ENCODE measurements at places on chromosomes 5 and 9.

GRCh38 chr5:136103118-136103517 is 29.5 kb upstream of the SMAD5 start:
- no peak for DNase-seq

GRCh38 chr9:31304576-31304975 is 1079.9 kb upstream of the ACO1 start:
- no peak for DNase-seq

GRCh38 chr9:132283863-132284262 is 70.9 kb downstream of the SETX start:
- no peak for DNase-seq

DNA sequence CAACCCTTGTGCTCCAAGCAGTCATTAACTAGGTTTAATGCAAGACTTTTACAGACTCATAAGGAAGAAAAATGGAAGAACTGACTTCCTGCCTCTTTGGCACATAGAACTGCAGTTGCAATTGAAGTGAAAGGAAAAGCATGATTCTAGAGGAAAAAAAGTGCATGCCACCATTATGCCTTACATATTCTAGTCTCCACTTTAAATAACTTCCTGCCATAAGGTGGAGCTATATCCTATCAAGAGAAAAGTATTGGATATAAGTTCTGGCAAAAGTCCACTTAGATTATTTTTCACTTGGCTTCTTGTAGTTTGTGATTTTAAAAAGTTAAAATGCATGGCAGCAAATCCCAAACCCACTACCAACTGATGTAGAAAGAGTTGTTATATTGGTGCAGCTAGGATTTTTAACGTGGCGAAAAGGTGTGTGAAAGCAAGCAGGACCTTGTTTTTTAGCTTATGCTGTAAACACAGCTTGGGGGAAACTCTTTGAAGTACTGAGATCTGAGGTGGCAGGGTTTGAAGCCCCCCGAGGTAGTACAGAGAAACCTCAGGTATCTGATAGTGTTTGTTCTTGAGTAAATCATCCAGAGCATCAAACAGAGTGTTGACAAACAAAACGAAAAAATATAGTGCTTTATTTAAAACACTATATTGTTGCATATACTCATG is 117.9 kb downstream of the ANXA1 start:
- DNase-seq = no peak

- no peak for DNase-seq
These were observed 772.7 kb downstream of the PRELID2 start for GRCh38 chr5:145062280-145063062.

GRCh38 chr9:133268335-133269056 is 6.5 kb downstream of the ABO start:
- DNase-seq = no peak

DNA sequence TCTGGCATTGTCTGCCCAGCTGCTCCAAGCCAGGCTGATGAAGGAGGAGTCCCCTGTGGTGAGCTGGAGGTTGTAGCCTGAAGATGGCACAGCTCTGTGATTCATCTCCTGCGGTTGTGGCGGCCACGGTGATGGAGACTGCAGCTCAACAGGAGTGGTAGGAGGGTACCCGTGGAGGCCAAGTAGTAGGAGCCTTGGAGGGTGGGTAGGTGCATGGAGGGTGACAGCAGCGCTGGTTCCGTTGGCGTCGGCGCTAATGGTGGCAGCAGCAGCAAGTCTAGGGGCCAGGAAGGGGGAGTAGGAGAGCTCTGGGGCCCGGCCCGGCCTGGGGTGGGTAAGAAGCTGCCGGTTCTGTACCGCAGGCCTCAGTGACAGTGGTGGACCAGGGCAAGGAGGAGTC is 22.4 kb upstream of the TRIM52 start:
- no peak for DNase-seq

DNA sequence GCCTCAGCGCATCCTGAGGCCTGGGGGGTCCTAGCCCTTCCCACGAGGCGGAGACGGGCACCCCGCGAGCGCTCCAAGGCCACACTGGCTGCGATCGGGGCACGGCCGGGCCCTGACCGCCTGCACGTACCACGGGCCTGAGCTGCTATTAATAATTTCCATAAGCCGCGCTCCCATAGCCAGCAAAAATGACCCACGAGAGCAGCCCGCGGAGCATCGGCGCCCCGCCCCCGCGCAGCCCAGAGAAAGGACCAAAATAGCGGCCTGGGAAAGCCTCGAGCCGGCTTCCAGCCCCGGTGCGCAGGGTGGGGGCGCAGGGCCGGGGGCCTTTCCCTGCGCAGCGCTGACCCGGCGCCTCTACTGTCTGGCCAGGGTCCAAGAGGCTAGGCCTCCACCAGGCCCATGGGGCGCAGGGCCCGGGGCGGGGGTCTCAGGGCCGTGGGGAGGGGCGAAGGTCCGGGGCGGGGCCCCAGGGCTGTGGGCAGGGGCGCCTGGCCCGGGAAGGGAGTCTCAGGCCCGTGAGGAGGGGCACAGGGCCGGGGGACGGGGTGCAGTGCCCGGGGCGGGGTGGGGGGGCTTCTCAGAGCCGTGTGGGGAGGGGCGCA is 54.4 kb downstream of the EXD3 start:
- no peak for DNase-seq

Data from CD4-positive, alpha-beta T cell treated with Interleukin-2 at 100 ng/mL for 4 hours (primary cell).